ENCODE measurements at places on chromosomes 4 and X. TPM values are rescaled to one million over a fixed set of nuclear protein-coding genes. Genes with fewer than 3 reads are reported as not detected.

DNA sequence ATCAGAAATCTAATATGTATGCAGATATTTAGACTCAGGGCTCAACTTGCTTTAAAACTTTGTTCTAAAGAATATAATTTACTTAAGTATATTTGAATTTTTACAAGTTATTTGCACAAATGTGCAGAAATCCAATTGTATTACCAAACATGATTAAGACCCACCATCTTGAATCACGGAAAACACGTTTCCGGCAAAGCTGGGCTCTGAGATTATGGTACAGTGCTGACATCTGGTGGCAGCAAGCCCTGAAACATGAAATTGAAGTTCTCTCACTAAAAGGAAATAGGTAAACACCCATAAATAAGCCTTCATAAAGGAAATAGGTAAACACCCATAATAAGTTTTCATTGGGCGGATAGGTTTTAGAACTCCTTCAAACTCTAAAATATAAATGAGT lies 98.3 kb upstream of the MAOA start:
- no peaks in the 10 kb centered on the region for H3K27me3 ChIP-seq
- no peak overlapping the region for H3K4me3 ChIP-seq
- no peak overlapping the region for H3K27ac ChIP-seq
- peak; percentile 65 for DNase-seq
- no peaks in the 10 kb centered on the region for H3K36me3 ChIP-seq

DNA sequence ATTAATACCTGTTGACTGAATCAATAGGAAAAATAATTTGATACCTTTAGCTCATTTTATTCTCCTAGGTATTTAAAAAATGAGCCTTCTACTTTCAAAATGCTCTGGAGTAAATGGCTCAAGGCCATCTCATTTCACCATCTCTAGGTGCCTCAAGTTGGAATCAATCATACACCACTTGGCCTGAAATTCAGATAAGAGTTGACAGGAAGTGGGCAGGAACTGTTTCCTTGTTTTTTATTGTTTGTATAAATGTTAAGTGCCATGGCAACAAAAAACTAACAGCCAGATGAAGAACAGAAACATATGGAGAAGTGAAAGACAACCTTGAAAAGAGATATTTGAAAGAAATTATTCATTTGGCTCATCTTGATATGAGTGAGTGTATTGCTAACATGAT lies 12.4 kb downstream of the LIMCH1 start:
- no peaks in the 10 kb centered on the region for H3K36me3 ChIP-seq
- no peaks in the 10 kb centered on the region for H3K27me3 ChIP-seq
- no peaks in the 10 kb centered on the region for H3K4me1 ChIP-seq
- no peak overlapping the region for H3K27ac ChIP-seq
- H3K4me3 ChIP-seq = no peak overlapping the region

GRCh38 chr4:171785388-171785787 lies 27.8 kb upstream of the GALNTL6 start:
- no peaks in the 10 kb centered on the region for H3K4me1 ChIP-seq
- no peaks in the 10 kb centered on the region for H3K27me3 ChIP-seq
- H3K4me3 ChIP-seq = no peak overlapping the region
- no peaks in the 10 kb centered on the region for H3K36me3 ChIP-seq
- H3K27ac ChIP-seq = no peak overlapping the region

GRCh38 chr4:107255114-107255513 lies 219.0 kb upstream of the DKK2 start:
- no peak overlapping the region for H3K4me3 ChIP-seq
- no peak overlapping the region for H3K27ac ChIP-seq
- H3K36me3 ChIP-seq = no peaks in the 10 kb centered on the region
- no peaks in the 10 kb centered on the region for H3K4me1 ChIP-seq
- H3K27me3 ChIP-seq = no peaks in the 10 kb centered on the region
- no peak for DNase-seq

The F8A2 gene
- total RNA-seq = not detected

The USP27X gene
- total RNA-seq = 1.5 TPM

DNA sequence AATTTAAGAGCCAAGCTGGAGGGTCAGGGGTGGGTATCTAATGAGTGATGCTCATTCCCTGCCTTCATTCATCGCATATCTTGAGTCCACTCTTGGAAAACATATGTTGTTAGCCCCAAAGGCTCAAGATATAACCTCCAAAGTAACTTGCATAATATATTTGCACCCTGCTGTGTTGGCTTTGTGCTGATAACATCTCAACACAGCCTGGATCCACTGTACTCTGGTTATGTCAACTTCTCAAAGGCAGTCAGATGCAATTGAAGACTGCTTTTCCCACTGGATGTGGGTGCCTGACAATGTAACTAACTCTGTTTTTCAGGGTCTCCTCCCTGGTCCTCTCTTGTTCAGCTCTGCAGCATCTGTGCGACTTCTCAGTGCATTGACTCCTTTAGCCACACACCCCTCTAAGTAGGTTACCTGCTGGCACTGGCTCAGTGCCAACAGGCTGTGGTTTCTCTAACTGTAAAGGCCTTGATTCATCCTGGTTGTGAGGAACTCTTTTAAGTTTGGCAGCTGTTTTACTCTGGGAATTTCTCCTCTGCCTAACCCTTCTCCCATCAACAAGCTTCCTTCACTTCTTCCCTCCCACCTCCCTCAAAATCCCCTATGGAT lies 28.1 kb downstream of the SLC16A2 start:
- no peak overlapping the region for H3K4me3 ChIP-seq
- H3K36me3 ChIP-seq = no peaks in the 10 kb centered on the region
- H3K27ac ChIP-seq = no peak overlapping the region
- H3K4me1 ChIP-seq = no peaks in the 10 kb centered on the region
- no peaks in the 10 kb centered on the region for H3K27me3 ChIP-seq
- DNase-seq = no peak
